AG04450 (cell line): ENCODE measurements at places on chromosomes 12 and 14.

- no peak for DNase-seq
These were observed 116.6 kb downstream of the GCH1 start for GRCh38 chr14:54785778-54786770.

GRCh38 chr12:114625294-114625851 lies 58.6 kb downstream of the TBX3 start:
- DNase-seq: peak; percentile 42

DNA sequence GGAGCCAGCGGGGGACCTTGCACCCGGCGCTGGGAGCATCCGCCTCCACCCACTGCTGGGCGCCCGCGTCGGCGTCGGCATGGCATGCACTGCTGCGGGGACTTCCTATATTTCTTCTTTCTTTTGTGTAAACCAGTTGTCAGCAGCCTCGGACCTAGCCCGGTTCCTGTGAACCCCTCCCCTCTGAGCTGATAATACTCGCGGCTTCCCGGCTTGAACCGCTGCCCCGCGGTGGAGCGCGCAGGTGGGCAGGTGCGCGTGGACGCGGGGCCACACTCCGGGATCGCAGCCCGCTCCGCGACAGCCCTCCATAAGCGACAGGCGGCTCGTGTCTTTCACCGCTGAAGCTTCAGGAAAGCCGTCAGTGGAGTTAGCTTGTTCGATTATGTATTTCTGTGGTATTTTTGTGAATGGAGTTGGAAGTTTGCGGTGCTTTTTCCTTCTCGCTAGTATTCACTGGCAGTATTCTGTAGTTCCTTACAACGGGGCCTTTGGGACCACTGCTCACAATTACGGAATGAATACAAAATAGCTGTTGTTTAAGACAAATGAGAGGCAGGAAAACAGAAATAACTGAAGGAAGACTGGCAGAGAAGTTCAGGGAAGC lies 870 bp downstream of the BMAL2 start:
- DNase-seq: no peak

DNA sequence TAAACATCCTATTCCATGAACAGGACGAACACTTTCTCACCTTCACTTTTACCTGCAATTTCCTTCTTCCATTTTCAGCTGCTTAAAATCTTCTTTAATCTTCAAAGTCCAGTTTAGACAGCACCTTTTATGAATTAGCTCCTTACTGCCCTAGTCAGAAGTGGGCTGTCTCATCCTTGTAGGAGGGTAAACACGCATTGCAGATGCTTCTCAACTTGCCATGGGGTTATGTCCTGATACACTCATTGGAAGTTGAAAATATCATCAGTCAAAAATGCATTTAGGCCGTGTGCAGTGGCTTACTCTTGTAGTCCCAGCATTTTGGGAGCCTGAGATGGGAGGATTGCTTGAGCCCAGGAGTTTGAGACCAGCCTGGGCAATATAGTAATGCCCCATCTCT lies 35.2 kb downstream of the HMGA2 start:
- no peak for DNase-seq

GRCh38 chr12:56628671-56629458 lies 1.3 kb downstream of the BAZ2A start:
- peak; percentile 15 for DNase-seq

- DNase-seq: no peak
These were observed 37.2 kb downstream of the TIMELESS start for GRCh38 chr12:56411781-56412639.

DNA sequence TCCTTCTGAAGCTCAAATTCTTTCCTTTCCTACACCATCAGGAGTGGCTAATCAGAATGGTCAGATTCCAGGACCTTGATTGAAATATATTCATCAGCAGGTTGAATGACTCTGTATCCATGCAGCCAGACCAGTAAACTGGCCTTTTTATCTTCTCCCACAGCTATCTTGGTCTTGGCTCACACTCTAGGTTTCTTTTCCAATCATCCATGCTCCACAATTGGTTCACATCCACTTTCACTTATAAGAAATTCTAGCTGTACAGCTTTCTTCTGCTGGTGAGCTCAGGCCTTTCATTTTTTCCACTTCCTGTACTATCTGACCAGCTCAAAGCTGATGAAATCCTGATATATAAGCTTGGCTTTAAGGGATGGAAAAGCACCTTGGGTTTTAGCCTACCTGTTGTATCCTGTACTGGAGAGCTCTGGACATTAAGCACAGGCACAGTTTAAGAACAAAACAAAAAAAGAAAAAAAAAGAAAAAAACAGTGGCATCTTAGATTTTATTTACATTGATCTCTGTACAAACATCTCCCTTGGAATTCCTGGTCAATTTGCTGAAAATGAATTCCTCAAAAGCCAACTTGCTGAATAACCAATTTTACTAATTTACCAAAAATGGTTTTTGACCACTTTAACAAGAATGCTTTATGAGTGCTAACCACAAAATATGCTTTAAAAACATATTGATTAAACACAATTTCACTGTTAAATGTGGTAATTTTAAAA lies 91.6 kb upstream of the PAWR start:
- DNase-seq: no peak

DNA sequence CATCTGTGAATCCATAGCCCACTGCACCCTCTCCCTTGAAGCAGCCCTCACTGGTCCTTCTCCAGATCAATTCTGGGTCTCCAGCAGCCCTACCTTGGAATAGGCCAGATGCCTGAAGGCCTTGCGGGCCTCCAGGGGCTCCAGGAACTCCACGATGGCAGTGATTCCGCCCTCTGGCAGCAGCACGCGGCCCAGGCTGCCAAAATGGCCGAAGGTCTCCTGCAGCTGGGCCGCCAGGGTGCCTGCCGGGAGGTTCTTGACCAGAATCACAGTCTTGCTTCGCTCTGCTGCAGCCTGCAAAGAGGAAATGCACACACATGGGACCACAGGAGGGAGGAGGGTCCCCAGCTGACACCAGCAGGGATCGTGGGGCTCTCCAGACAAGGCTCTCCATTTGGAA lies 26.3 kb downstream of the RBM19 start:
- DNase-seq: no peak

GRCh38 chr12:49440035-49440434 lies 72.8 kb downstream of the SPATS2 start:
- DNase-seq: no peak

DNA sequence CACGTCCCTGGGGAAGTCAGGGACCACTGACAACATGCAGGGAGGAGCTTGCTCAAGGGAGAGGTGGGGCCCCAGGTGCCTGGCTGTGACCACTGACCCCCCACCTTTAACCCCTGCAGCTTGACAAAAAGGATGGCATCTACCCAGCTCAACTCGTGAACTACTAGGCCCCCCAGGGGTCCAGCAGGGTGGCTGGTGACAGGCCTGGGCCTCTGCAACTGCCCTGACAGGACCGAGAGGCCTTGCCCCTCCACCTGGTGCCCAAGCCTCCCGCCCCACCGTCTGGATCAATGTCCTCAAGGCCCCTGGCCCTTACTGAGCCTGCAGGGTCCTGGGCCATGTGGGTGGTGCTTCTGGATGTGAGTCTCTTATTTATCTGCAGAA lies 26.3 kb downstream of the HIP1R start:
- no peak for DNase-seq

GRCh38 chr14:31154956-31155355 lies 52.6 kb downstream of the HECTD1 start:
- no peak for DNase-seq

- no peak for DNase-seq
These were observed 46.8 kb upstream of the OR5AU1 start for GRCh38 chr14:21202463-21203358.

GRCh38 chr14:29102996-29103395 lies 336.4 kb downstream of the FOXG1 start:
- no peak for DNase-seq

DNA sequence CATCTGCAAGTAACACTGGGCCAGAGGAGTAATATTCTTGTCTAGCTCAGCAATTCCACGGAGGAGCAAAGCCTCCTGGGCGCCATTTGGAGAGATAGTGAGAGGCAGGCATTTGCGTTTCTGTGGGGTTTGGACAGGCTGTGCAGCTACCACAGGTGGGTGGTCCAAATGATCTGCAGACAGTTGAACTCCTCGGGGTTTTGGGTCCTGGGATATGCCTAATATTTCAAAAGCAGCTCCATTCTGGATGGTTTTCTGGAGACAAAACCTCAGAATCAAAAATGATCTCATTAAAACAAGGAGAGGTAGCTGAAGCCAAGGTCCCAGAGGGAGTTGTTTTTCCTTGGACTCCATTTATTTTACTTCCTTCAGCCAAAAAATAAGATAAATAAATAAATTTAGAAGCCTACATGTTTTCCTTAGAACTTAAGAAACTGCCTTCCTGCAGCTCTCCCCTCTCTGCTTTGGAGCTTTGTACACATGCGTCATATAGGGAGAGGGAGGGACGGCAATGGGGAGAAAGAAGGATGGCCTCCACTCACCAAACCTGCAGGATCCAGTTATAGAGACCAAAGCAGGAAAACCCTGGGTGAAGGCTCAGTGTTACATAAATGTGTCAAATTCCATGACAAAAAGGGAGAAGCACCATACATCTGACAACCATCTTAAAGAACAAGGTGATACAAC lies 227.3 kb upstream of the DAAM1 start:
- DNase-seq: no peak

DNA sequence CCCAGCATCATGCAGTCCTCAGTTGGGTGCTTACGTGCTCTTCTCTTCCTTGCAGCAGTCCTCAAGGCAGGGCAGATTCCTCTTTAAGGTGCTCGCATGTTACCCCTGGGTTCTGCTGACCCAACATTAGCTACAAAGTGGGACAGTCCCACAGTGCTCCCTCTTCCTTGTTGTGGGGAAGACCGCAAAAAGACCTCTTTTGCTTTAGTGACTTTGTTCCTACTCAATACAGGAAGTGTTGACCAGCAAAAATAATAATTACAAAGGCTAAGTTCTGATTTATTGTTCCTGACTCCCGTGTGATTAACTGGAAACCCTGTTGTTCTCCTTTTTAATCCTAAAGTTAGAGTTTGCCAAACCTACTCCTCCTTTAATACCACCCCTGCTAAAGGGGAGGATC lies 13.7 kb downstream of the PIGH start:
- no peak for DNase-seq

DNA sequence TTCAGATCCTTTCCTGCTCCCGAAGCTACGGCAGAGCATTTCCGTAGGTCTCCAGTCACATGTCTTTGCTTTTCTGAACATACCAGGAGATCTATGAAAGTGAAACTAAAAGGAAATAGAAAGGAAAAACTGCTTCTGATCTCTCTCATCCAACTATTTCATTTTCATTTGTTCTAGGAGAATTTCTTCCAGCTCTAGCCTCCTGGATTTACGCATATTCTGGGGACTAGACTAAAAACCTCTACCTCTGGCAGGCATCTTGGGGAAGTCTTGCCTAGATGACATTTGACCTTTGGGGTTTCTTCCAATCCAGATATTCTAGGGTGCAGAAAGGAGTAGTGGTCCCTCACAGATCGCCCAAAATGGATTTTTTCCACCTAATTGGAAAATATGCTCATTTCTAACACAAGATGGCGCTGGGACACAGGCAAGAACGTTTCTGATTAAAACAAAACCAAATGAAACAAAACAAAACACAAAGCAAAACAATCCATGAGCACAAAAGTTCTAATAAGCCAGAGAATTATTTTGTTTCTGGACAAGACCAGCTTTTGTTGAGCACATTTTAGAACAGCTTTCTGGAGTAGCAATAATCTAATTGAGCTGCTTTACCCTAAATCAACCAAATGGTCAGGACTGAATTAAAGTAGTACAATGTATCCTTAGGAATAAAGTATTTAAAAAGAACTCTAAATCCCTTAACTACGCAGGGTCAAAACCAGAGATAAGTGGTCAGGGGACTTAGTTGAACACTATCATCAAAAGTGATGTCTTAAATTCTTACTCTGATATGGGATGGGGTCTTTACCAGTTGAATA lies 12.3 kb upstream of the PARP11 start:
- peak; percentile 8 for DNase-seq

DNA sequence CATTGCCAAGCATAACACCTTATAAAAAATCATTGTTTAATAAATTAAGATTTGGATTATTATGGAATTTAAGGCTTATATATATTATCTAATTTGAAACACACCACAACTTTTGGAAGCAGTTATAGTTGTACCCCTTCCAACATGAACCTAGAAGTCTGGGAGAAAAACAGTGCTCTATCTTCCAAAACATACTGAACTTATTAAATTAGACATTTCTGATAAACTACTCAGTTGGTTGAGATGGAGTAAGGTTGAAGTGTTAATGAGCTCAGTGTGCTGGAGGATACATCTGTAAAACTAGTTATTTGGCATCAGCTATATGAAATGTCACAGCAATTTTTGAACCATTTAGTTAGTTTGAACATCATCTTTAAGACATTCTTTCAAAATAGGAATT lies 227.4 kb downstream of the ALX1 start:
- no peak for DNase-seq

DNA sequence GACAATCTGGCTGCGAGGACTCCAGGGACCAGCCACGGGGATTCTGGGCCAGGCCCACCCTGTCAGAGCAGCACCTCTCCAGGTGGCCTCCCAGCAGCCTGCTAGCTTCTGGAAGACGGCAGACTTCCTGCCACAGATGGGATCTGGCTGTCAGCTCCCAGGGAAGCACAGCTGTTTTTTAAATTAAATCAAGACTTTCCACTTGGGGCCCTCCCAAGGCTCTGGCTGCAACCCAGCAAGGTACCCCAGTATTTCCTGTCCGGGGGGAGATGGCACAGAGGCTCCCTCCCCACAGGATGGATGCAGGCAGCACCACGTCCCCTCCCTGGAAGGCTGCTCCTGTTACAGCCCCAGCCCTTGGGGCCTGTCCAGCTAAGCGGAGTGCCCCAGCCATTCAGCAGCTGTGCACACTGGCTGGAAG lies 56.9 kb downstream of the ACTN1 start:
- no peak for DNase-seq

- no peak for DNase-seq
These were observed 1.0 kb downstream of the FAIM2 start for GRCh38 chr12:49902399-49903350.

GRCh38 chr12:116006141-116006540 lies 271.4 kb downstream of the MED13L start:
- DNase-seq: no peak

GRCh38 chr12:123388951-123389559 lies 5.1 kb downstream of the KMT5A start:
- DNase-seq: no peak

DNA sequence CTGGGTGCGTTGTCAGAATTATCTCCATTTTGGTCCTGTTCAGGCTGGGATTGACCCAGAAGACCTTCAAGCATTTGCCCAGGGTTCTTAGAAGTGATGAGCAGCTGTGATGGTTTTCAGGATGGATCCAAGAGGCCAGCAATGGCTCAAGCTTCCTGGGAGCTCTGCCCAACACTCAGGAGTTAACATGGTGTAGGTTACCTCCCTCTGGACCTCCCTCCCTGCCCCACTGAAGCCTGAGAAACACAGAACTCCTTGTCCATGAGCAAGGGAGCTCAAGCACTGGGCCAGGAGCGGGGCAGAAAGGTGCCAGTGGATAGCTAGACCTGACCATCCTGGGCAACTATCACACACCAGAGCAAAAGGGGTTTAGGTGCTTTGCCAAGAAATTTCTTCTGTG lies 148.4 kb upstream of the FKBP4 start:
- DNase-seq: no peak

GRCh38 chr12:131102991-131103668 lies 149.4 kb downstream of the ADGRD1 start:
- DNase-seq: no peak

- peak; percentile 68 for DNase-seq
These were observed 106.8 kb downstream of the ZFC3H1 start for GRCh38 chr12:71556875-71557274.
